ENCODE measurements at places on chromosomes 3 and 15.

DNA sequence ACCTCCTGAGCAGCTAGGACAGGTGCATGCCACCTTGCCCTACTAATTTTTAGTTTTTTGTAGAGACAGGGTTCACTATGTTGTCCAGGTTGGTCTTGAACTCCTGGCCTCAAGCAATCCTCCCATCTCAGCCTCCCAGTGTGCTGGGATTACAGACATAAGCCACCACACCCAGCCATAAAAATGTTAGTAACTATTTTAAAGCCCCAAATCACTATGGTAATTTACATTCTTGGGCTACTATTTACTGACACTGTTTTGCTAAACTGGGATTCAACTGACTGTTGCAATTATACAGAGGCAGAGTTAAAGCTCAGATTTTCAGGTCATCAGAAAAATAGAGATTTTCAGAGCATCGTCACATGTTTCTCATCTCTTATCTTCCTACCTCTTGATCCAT is 258.6 kb downstream of the FEZF2 start:
- no peak for DNase-seq

- no peak for DNase-seq
These were observed 37.3 kb upstream of the CMTM7 start for GRCh38 chr3:32354362-32354778.

- DNase-seq, result no peak
These were observed 100.5 kb downstream of the HMG20A start for GRCh38 chr15:77521206-77521605.

DNA sequence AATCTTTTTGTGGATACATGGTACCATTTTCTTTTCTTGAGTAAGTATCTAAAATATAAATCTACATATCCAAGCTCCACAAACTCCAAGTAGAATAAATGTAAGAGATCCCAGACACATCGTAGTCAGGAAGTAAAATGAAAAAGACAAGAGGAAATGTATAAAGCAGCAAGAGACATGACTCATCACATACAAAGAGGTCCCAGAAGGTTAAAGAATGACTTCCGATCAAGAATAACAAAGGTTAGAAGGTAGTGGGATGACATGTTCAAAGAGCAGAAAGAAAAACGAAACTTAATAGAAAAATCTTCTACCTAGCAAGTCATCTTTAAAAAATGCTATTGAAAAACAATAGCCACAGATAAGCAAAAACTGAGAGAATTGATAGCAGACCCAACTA is 705.8 kb downstream of the NR2F2 start:
- DNase-seq, result no peak

DNA sequence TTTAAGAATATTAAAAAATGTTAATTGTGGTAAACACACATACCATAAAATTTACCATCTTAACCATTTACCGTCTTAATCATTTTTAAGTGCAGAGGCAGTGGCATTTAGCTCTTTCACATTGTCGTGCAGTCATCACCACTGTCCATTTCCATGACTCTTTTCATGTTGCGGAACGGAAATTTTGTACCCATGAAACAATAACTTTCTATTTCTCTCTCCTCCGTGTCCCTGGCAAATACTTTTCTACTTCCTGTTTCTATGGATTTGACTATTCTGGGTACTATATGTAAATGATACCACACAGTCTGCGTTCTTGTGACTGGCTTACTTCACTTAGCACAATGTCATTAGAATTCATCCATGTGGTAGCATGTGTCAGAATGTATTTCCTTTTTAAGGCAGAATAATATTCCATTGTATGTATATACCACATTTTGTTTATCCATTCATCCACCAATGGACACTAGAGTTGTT is 27.9 kb downstream of the AKAP13 start:
- no peak for DNase-seq

- DNase-seq, result no peak
These were observed 29.8 kb downstream of the LARS2 start for GRCh38 chr3:45417930-45418847.

DNA sequence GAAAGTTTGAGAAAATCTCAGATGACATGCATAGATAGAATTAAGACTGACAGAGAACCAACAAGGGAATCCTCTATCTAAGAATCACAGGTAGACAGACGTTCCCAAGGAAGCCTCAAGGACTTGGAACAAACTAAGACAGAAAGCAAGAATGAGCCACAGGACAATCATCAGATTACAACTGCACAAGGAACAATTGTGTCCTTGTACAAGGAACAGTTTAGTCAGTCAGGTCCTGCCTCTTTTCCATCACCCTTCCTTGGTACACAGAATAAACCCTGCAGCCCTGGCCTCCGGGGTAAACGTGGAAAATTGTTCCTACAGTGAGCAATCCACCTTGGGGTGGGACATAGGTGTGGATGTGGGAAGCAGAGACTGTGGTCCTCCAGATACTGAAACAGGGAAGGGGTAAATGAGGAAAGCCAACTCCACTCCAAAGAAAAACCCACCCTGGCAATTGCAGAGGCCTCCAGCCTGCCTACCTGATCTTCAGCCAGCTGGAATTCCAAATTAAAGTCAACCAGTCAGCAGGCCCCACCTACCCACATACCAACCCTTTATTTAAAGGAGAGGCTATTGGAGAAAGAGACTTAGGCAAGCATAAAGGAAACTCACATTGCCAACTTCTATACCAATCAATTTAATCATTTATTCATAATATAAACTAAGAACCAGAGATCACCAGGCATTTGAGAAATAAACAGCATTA is 73.4 kb downstream of the ULK4 start:
- DNase-seq, result no peak

- DNase-seq, result no peak
These were observed 81.0 kb downstream of the TMEM108 start for GRCh38 chr3:133119176-133119575.

- DNase-seq, result no peak
These were observed 30.1 kb downstream of the FOXL2 start for GRCh38 chr3:138916824-138917223.

DNA sequence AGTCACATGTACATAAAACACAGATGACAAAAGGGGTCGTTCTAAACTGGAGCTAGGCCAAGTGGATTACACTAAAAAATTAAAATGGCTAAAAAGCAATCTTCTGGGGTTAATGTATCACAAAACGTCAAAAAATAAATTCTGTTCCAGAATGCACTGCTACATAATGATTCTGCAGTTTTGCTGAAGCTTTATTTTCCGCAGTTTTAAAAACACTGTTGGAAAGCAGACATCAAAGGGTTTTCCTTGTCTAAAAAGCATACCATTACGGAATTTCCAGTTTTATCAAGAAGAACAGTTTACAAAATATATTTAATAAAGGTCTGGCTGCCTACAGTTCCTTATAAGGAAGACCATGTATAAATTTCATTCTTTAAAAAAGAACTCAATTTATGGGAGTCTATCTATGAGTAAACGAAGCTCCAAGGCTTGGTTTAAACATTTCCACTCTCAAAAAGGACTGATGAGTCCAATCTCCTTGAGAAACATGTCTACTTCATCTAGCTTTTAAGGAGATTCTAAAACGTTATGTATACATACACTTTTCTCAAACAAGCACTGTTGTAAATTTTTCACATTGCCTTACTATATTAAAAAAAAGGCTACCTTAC is 1.3 kb downstream of the DMXL2 start:
- no peak for DNase-seq

- no peak for DNase-seq
These were observed 4.8 kb upstream of the ESYT3 start for GRCh38 chr3:138429665-138430064.

DNA sequence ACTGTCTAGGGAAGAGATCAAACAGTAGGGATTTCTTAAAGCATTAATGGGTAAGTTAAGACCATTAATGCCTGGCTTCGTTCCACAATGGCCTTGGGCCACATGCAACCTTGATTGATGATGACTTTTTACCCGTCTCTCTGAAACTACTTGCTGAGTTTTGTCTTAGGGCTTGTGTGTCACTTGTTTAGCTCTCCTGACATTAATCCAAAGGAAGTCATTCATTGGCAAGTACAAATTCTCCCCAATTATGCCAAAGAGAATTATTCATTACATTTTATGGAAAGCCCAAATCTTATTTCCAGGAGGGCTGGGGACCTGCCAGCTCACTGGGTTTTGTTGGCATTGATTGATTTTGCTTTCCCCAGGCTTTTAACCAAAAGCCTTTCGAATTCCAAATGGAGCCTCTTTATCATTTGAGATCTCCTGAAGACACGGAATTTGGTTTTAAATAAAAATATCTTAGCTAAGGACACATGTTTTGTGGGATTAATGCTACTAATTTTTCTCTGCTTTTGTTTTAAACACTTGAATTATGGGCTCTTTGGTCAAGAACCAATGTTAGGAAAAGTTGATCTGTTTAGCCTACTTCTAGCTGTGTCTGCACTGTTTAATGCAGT is 40.7 kb downstream of the SERPINI1 start:
- peak; percentile 19 for DNase-seq

- no peak for DNase-seq
These were observed 177.4 kb upstream of the CRBN start for GRCh38 chr3:3356846-3357245.

- no peak for DNase-seq
These were observed 40.9 kb upstream of the PTPN23 start for GRCh38 chr3:47339951-47340350.

- no peak for DNase-seq
These were observed 63.6 kb upstream of the MBNL1 start for GRCh38 chr3:152205097-152205593.

GRCh38 chr3:189316296-189317019 is 144.7 kb downstream of the TPRG1 start:
- DNase-seq, result no peak

GRCh38 chr15:64694816-64695215 is 80.6 kb downstream of the RBPMS2 start:
- no peak for DNase-seq

- no peak for DNase-seq
These were observed 98.6 kb downstream of the MESD start for GRCh38 chr15:80891006-80891405.

DNA sequence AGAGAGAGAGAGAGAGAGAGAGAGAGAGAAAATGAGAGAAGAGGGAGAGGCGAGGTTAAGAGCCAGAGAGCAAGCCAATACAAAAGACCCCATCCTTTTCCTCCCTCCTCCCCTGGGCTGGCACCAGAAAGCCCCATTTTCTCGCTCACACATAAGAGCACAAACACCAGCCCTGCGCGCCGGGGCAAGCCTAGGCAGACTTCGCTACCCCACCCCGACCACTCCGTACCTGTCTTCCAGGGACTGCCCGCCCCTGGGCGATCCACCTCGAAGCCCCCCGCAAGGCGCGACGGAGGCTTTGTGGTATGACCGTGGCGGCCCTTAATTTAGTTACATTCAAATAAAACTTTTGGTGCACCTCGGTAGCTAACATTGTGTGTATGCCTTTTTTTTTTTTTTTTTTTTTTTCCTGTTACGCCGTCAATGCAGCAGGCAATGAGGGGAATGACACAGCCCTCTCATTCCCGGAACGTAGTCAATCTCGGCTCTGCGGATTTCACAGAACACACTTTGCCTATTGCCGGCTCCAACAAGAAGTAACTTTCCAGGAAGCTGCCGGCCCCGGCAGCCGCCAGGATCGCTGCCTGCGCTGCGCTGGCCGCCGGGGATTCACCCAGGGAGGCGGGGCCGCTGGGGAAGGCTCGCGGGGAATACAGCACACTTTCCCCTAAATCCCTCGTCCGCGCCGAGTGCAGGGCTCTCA is 7.7 kb downstream of the BCL6 start:
- DNase-seq, result no peak

GRCh38 chr15:32956711-32957110 is 237.8 kb downstream of the FMN1 start:
- DNase-seq, result no peak

GRCh38 chr3:127014536-127015281 is 31.8 kb downstream of the PLXNA1 start:
- no peak for DNase-seq

DNA sequence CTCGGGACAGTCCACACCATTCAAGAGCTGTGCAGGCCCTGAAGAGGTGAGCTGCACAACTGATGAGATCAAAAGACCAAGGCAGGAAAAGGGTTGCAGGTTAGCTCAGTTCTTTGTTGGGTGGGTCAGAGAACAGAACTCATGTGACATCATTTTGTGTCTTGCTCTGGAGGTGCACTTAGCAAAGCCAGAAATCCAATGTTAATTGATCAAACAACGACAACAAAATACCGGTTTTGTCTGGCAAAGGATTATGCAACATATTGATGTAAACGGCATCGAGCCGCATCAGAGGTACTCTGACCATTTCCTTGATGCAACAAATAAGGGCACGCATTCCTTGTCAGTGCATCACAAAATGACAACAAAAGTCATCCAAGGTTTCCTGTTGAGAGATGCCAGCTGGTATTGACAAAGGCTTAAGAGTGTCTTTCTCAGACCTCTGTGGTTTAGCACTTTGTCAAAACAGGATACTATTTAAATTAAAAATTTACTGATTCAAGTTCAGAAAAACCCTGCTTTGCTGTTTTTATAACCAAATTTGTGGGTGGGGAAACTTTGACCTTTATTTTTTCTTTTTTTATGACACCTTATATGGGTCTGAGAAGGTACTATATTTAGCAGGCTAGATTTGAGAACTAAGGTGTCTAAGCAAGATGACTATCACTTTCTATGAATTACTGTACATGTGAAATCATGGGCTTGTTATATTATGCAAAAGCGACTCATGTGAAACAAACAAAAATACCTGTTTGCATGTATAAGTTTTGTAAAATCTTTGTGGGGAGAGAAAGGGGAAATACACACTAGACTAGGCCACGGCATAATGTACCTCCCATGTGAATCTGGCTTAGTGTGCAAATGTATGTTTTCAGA is 496.1 kb downstream of the FOXP1 start:
- no peak for DNase-seq

GRCh38 chr3:184586851-184587250 is 25.3 kb downstream of the EPHB3 start:
- no peak for DNase-seq

GRCh38 chr3:196537319-196537984 is 22.3 kb upstream of the SMCO1 start:
- DNase-seq, result no peak

- DNase-seq, result no peak
These were observed 66.5 kb downstream of the MBNL1 start for GRCh38 chr3:152335273-152335672.

DNA sequence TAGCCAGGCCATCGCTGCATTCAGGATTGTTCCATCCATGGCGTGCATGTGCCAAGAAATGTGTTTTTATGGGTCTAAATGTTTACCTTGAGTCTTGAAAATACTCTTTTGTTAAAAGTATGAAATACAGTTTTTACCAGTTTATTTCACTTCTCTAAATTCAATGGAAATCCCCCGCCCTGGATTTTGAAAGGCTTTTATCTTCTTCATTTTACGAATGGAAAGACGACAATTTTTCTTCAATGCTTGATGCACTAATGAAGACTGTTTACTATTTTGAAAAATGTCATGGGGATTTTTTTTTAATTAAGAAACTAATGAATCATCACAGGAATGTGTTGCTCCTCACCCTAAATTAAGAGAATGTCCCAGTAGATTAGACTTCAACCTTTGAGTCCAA is 83.5 kb downstream of the FAM81A start:
- DNase-seq, result no peak

- DNase-seq, result no peak
These were observed 240.3 kb downstream of the FGF12 start for GRCh38 chr3:192487033-192487432.

GRCh38 chr3:195806916-195807231 is 4.9 kb downstream of the MUC4 start:
- no peak for DNase-seq

Measured in retinal pigment epithelial cell (primary cell).